ENCODE measurements at places on chromosomes 7 and 10.

- DNase-seq: no peak
These were observed 4.7 kb downstream of the PPP1R9A start for GRCh38 chr7:94912085-94912484.

GRCh38 chr10:89889606-89890005 is 188.2 kb downstream of the KIF20B start:
- no peak for DNase-seq

GRCh38 chr7:116610210-116610609 is 61.8 kb upstream of the MET start:
- peak; percentile 64 for DNase-seq

DNA sequence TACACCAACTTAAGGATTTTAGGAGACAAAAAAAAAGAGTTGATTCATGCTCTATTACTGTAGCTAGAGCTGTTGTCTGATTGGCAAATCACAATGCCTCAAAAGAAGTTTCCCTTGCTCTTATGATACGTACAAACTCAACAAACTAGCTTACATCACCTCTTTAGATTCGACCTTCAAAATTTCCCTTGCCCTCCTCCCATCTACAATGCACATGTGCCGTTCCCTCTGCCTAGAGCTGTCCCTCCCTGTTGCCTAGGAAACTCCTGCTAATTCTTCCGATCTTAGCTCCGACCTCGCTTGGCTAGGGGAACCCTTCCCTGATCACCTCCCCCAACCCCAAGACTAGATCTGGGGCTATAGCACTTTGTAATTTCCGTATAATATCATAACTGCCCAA is 55.4 kb downstream of the MAP3K8 start:
- DNase-seq: no peak

DNA sequence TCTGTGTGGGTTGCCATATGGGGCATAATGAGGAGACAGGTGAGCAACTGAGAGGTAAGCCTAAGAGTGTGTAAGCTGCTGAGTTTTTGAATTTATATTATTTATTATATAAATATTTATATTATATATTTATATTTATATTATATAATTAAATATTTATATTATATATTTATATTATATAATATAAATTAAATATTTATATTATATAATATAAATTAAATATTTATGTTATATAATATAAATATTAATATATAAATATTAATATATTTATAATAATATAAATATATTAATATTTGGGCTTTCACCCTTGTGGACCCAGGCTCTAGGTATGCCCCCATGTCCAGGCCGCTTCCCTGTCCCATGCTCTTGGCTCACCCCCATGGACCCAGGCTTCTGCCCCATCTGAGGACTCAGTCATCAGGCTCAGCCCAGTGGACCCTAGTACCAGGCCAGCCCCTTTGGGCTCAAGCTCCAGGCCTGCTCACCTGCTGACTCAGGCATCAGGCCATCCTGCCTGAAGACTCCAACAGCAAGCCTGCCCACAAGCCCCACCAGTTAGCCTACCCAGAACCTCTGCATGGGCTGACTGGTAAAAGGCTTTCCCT is 755.4 kb downstream of the SUGCT start:
- no peak for DNase-seq

GRCh38 chr7:67512481-67512880 is 515.8 kb downstream of the TYW1 start:
- no peak for DNase-seq
